Activated naive CD4-positive, alpha-beta T cell treated with anti-CD3 and anti-CD28 coated beads, Interleukin-2, amount 10 ng/mL, durations not matched to agents 7 days and 5 days (primary cell): ENCODE measurements at places on chromosomes 4 and X.

- no peak for DNase-seq
Observed at GRCh38 chr4:98939438-98939837, 10.5 kb upstream of the EIF4E start.

DNA sequence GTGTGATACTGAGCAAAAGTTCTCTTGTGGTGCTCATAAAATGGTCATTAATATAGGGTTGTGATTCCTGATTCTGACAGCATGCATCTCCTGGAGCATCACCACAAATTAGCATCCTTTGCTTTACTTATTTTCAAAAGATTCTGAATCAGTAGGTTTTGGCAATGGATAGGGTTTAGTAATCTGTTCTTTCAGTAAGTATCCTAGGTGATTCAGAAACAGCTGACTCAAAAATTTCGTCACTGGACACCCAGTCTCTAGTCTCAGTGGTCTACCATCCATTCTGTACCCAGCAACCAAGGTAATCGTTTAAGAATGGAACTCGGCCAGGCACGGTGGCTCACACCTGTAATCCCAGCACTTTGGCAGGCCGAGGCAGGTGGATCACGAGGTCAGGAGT lies 4.1 kb downstream of the CBLL2 start:
- no peak for DNase-seq

DNA sequence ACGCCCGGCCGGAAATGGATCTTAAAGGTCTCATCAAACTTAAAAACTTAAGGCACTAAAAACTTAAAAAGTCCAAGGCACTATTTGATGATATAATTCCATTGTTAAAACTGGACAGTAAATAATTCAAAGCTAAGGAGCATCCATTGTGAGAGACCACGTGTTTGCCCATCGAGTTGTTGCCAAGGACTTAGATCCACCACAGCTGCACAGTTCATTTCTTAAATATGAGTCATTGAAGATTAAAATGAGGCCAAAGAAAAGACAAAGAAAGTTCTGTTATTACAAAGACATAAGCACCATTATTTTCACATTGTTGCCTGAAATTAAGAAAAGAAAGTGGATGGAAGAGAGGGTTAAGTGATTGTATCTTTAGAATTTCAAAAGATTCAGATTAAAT lies 411.5 kb upstream of the FTHL17 start:
- no peak for DNase-seq

DNA sequence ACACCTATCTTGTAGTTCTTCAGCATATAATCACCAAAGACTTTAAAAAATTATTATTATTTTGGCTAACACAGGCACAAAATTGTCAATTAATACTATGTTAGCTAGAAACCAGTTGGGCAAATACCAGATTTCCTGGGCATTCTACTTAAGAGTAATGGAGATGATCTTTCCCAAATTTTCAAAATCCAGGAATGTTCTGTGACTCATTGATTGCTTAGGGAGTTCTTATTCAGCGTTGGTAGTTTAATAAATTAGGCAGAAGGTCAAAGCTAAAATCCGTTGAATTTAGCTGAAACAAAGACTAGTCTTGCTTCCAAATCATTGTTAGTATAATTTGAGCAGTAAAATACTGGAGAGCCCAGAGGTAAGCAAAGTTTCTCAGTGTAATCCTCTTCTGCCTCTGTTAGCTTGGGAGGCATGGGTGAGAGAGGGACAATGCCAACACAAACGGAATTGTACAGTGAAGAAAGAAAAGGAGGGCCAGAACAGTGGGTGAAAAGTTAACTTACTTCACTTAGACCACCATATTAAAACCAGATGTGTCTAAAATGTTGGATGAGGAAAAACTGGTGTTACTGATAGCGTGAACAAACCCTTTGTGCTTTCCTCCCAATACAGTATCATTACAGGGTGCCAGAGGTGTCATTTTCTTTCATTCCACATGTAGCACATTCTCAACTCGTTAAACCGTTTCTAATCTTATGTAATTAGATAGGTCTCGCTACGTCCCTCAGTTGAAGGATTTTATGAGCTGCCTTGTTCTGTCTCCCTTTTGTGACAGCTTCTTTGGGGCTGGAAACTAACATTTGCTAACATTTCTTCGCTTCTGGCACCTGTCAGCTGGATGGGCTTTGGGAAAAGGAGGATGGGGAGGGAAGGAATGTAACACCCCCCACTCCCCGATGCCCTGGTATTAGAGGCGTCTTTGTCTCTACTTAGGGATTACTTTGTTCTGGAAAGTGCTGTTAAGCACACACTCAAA lies 87.4 kb upstream of the CITED1 start:
- DNase-seq, result no peak

GRCh38 chr4:107913283-107913899 lies 18.0 kb upstream of the CYP2U1 start:
- peak; percentile 22 for DNase-seq

- no peak for DNase-seq
Observed at GRCh38 chrX:151476604-151477303, 79.7 kb downstream of the VMA21 start.

- no peak for DNase-seq
Observed at GRCh38 chr4:174528226-174528625, 5.9 kb upstream of the HPGD start.

DNA sequence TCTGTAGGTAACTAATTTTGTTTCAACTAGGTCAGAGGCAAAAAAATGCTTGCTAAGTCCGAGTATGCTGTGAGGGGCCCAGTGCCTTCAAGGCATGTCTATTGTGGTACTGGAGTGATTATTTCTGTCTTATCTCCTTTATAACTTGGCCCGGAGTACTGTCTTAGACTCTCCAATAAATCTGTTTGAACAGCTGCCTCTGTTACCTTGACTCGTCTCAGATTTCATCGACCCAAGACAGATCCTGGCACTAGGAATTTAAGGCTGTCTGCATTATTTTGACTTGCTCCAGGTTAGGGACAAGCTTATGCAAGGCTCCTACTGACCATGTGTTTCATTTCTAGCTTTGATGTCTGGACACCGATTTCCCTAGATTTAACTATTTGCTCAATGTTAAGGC lies 41.1 kb upstream of the NKAP start:
- DNase-seq, result no peak

- no peak for DNase-seq
Observed at GRCh38 chr4:123849495-123849894, 452.9 kb downstream of the SPRY1 start.

GRCh38 chr4:73964862-73965611 lies 16.8 kb downstream of the PF4 start:
- no peak for DNase-seq

DNA sequence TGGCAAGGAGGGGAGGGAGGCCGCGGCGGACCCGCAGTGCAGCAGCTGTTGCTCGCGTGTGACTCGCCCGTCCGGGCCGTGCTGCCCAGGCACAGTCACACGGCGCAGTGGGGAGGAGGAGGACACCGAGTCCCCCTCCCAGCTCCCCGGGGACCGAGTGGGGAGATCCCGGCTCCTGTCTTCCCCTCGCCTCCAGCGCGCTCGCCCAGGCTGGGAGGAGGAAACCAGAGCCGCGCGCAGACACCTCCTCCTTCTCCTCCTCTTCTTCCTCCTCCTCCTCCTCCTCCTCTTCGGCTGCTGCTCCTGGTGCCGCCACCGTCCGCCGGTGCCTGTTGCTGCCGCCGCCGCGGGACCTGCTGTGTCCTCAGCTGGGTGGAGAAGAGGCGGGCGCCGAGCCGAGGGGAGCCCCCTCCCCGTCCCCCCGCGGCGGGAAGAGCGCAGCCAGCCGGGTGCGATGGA lies at the start of gene TBC1D1:
TSS of gene TBC1D1 (plus strand) at position 284 of the 459 bp plus-strand sequence. CDS start 11,012 bp downstream, outside the sequence.
- DNase-seq, result peak; percentile 65

DNA sequence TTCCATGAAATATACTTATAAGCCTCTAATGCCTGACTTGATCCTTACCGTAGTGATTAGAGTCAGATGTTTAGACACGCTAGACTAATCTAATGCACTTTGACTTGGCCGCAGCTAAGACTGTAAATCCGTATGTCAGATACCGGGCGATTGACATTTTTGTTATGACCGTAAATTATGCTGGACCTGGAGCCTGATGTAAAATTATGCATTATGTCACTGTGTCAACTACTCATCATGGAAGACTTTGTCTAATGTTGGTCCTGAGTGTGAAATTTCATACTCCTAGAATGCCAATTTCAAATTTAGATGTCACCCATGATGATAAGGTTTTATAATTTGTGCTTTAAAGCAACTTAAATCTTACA lies 123.6 kb upstream of the LIMCH1 start:
- DNase-seq, result no peak

GRCh38 chrX:151536571-151536970 lies 26.9 kb upstream of the PASD1 start:
- DNase-seq, result no peak

- no peak for DNase-seq
Observed at GRCh38 chr4:1987721-1988326, 20.9 kb downstream of the NELFA start.

DNA sequence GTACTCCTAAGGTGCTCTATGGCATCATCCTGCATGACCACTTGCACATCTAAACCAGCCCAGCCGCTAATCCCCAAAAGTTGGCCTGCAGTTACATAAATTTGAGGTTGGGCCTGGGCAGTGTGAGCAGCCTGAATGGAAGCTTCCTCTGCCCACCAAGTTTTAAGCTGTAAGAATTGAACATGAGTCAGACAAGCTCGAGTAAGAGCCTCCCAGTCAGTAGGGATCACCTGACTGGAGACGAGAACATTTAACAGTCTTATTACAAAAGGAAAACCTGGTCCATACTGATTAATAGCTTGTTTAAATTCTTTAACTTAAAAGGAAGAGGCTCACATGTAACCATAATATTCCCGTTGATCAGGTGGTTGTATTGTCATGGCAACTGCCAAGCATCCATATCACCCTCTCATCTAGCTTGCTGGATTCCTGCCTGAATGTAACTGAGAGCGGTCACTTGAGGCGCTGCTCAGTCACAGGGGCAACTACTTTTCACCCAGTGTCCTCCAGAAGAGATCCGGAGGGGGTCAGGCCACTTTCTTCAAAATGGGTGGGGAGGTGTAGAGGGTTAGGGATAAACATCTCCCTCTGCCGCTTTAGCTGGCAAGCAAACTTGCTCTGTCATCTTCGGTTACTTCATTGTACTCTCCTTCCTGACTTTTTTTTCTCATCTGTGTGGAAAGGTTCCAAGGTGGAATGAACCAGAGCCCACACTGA lies 56.6 kb upstream of the WDR1 start:
- DNase-seq, result no peak

DNA sequence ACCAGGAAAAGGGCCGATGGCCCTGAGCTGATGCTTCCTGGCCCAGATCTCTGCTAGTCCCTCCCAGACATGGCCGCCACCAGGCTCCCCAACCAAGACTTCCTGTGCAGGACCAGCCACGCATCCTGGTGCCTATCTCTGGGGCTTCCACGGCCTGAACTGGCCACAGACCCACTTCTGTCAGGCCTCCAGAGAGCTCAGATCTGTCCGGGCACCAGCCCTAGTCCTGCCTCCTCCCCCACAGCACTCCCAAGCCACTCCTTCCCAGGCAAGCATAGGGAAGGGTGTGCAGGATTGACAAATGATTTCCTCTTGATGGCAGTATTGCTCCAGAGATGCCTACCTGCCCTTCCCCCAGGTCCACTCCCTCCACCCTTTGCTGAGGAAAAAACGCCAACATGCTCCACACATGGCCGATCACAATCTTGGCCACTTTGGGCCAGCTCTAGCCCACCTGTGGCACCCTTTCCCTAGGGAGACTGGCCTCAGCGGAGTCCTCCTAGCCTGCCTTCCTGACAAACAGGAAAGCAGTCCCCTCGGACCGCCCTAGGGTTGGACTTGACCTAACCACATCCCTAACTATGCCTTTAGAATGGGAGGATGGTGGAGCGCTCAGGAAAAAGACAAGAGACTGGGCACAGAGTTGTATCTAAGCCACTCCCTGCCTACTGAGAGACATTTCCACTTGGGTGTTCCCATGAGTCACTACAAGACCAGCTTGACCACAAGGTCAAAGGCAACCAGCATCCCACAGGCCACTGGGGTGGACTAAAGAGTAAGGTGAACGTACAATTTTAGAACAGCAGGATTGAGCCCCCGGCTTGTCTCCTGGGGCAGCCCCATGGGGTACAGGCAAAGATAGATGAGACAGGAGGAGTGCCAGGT lies 277.5 kb upstream of the AGTR2 start:
- no peak for DNase-seq

GRCh38 chr4:90733211-90733610 lies 606.0 kb downstream of the CCSER1 start:
- DNase-seq, result no peak

GRCh38 chr4:135838889-135839288 lies 1637.3 kb upstream of the PABPC4L start:
- no peak for DNase-seq

DNA sequence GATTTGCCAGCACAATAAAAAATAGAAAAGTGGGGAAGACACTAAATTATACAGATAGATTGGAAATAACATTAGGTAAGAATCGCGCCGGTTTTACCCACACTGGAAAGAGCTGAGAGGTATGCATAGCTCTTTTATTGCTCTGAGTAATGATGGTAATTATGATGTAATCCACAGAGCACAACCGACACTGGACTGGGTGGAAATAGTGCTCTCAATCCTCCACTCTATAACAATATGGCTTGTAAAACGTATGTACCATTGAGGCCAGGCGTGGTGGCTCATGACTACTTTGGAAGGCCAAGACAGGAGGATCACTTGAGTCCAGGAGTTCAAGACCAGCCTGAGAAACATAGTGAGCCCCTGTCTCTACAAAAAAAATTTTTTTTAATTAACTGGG lies 104.3 kb upstream of the RAPGEF2 start:
- no peak for DNase-seq

- no peak for DNase-seq
Observed at GRCh38 chrX:152817078-152817764, 13.3 kb downstream of the CETN2 start.

DNA sequence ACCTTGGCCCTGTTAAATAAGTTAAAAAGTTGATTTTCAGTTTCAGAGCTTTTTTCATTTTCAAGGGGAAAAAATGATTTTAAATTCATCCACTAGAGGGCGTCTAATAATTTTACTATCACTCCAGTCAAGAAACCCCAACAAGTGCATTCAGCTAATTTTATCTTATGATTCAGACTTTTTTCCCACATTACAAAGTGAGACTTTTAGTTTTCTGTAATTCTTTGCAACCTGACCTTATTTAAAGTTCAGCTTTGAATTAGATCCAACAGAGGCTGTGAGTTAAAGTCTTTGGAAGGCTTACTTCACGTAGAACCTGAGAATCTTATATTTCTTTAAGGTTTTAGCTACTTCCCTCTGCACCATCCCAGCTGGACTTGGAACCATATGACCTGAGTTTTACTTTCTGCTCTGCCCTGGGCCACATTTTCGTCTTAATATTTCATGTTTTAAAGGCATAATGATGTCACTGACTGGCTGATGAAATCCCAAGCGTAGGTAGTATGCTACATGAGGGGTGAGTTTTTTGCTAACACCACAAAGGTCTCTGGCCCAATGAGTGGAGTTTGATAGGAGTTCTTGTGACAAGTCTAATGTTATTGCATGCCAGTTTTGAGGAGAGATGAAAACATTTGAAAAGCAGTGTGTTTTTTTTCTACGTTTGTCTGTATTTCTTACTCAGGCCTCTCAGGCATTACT lies 7.2 kb downstream of the GNRHR start:
- no peak for DNase-seq

GRCh38 chr4:93710101-93710846 lies 118.3 kb upstream of the ATOH1 start:
- no peak for DNase-seq
